ENCODE measurements at places on chromosomes 1 and 21. TPM values are rescaled to one million over a fixed set of nuclear protein-coding genes. Genes with fewer than 3 reads are reported as not detected.

DNA sequence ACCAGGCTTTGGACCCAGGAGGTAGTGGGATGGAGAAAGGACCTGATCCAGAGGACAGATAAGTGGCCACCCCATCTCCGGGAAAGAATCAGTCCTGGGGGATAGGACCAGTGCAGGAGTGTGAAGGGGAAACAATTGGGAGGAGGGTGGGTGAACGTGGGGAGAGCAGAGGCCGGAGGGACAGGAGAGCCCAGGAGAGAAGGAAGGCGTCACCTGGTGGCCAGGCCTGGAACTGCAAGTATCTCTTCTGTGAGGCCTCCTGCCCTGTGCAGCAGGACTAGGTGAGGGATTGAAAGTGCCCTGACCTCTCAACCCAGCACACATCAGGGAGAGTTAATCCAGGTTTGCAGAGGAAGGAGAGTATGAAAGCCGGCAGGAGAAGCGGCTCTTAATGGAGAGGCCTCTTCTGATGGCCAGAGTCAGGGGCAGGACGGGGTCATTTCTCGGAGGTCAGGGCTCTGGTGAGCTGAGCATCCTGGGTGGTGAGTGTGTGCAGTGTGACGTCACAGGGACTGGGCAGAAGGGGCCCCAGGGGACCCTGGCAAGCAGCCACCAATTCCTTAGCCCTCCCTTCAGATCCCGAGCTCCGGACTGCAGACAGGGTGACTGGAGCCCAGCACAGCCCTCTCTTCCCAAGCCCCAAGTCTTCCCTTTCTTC, 9.2 kb upstream of the LAD1 start:
- no peak overlapping the region for H3K27ac ChIP-seq
- H3K4me1 ChIP-seq = no peaks in the 10 kb centered on the region
- DNase-seq = peak; percentile 87
- H3K4me3 ChIP-seq = no peak overlapping the region
- no peaks in the 10 kb centered on the region for H3K36me3 ChIP-seq

DNA sequence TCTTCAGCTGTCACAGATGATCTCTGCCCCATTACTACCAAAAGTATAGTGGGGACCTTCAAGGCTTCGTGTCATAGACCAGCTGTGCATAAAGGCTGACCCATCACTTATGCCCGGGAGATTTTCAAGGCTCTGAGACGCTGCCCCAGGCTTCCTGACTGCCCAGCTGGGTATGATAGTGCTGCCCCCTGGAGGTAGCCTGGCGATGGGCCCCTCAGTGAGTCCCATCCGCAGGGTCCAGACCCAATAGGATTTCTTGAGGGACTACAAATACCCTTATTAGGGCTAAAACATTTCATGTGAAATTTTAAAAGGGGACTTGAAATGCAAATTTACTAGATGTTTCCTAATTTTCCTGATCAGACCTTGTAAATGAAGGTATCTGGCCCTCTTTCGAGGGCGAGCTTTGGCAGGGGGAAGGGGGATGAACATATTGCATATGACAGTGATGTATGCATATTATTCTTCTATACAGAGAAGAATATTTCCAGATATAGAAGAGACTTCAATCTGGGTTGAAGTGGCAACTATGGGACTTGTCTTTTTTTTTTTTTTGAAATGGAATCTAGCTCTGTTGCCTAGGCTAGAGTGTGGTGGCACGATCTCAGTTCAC, 11.7 kb upstream of the FCMR start:
- H3K4me3 ChIP-seq = no peak overlapping the region
- H3K27ac ChIP-seq = no peak overlapping the region

- H3K27me3 ChIP-seq = no peaks in the 10 kb centered on the region
- no peak overlapping the region for H3K27ac ChIP-seq
- H3K4me3 ChIP-seq = no peak overlapping the region
- H3K4me1 ChIP-seq = no peaks in the 10 kb centered on the region
Observed at GRCh38 chr21:18722193-18722592, 318.6 kb upstream of the TMPRSS15 start.

DNA sequence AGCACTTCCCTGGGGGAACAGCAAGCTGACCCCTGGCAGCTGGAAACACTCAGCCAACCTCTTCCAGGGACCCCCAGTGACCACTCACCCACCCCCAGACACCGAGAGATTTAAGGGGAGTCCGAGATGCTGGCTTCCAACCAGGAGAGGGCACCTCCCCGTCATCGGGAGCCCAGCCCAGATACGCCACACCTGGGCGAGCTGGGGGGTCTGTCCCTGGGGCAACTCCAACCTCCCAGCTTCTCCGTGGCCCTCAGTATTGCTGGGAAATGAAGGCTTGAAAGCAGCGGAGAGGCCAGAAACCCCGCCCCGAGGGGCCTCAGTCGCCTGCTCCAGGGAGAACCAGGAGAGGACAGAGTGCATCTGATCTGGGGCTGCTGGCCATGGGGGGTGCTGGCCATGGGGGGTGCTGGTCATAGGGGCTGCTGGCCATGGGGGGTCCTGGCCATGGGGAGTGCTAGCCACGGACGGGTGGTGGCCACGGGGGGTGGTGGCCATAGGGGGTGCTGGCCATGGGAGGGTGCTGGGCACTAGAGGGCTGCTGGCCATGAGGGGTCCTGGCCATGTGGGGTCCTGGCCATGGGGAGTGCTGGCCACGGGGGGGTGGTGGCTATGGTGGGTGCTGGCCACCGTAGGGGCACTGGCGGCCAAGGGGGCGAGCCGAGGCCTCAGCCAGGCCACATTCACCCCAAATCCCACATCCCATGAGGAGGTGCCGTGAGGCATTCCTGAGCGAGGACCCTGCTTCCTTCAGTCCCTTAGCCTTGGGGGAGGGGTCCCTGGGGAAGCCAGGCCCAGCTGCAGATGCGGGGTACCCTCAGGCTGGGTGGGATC, 61.5 kb upstream of the TTC34 start:
- no peaks in the 10 kb centered on the region for H3K36me3 ChIP-seq
- no peaks in the 10 kb centered on the region for H3K4me1 ChIP-seq
- H3K4me3 ChIP-seq = no peak overlapping the region
- no peak for DNase-seq
- no peak overlapping the region for H3K27ac ChIP-seq
- H3K27me3 ChIP-seq = no peaks in the 10 kb centered on the region

- H3K4me3 ChIP-seq = no peak overlapping the region
- H3K4me1 ChIP-seq = no peaks in the 10 kb centered on the region
- H3K27ac ChIP-seq = no peak overlapping the region
- H3K27me3 ChIP-seq = no peaks in the 10 kb centered on the region
Observed at GRCh38 chr21:27448960-27449359, 482.1 kb upstream of the ADAMTS5 start.

DNA sequence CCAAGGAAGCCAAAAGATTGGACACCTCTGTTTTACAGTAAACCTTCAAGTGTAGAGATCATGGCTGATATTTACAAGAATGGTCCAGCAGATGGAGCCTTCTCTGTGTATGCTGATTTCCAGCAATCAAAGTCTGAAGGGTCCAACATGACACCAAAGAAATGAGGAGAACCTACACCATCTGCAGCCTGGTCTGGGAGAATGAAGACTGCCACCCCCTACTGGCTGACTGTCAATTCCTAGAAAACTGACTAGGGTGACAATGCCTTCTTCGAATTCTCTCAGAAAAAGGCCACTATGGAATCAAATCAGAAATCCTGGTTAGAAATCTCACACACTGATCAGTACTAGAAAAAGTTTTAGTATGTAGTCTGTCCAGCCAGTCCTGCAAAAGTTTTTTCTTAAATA, 83.3 kb downstream of the CDC42BPA start:
- no peaks in the 10 kb centered on the region for H3K4me1 ChIP-seq
- no peak overlapping the region for H3K4me3 ChIP-seq
- H3K36me3 ChIP-seq = no peaks in the 10 kb centered on the region
- no peak for DNase-seq
- H3K27me3 ChIP-seq = no peaks in the 10 kb centered on the region

GRCh38 chr1:203858055-203858454, 3.3 kb upstream of the SNRPE start:
- DNase-seq = no peak
- no peaks in the 10 kb centered on the region for H3K27me3 ChIP-seq
- no peak overlapping the region for H3K27ac ChIP-seq

DNA sequence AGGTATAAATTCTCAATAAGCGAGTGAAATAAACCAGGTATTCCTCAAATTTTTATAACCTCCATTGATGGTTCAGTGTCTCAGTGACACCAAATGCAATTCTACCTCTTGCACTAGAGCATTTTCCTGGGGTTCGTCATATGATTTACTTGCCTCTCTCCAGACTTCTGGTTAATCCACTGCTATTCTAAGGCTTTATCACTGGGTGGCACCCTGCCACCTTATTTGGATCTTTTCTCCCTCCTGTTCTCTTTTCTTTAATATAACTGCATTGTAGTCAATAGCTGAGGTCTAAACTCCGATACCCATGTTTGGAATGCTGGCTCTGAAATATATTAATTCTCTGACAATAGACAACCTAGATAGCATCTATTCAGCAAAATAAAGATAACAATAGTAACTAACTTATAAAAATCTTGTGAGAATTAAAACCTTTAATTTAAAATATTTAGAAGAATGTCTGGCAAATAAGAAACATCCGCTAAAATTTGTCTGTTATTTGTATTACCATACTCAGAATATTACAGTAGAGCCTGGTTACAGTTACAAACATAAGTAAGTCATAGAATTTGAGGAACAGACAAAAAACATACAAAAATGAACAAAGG, 436.4 kb downstream of the PLA2G4A start:
- H3K27ac ChIP-seq = no peak overlapping the region
- no peaks in the 10 kb centered on the region for H3K36me3 ChIP-seq
- no peaks in the 10 kb centered on the region for H3K4me1 ChIP-seq
- DNase-seq = no peak
- no peaks in the 10 kb centered on the region for H3K27me3 ChIP-seq

DNA sequence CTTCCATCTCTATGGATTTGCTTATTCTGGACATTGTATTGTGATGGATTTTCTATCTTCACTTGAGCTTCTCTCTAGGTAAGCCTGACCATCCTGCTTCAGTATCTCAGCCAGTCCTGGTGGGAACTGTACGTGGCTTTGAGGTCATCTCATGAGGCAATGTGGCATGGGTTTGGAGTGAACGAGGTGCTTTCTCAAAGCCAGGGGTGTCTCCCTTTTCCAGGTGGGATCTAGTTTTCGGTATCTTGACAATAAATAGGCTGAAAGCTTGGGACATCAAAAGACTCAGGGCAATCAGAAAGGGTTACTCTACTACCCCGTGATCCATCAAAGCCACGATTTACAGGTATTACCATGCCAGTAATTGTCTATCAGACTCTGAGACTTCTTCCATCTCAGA, 40.8 kb downstream of the AZIN2 start:
- no peaks in the 10 kb centered on the region for H3K27me3 ChIP-seq
- no peak overlapping the region for H3K27ac ChIP-seq
- DNase-seq = no peak
- H3K36me3 ChIP-seq = no peaks in the 10 kb centered on the region
- H3K4me3 ChIP-seq = no peak overlapping the region
- H3K4me1 ChIP-seq = peaks cover 9% of the 10 kb centered on the region

- no peaks in the 10 kb centered on the region for H3K27me3 ChIP-seq
- H3K4me3 ChIP-seq = no peak overlapping the region
- H3K36me3 ChIP-seq = no peaks in the 10 kb centered on the region
- no peak overlapping the region for H3K27ac ChIP-seq
Observed at GRCh38 chr1:174815474-174815908, 184.3 kb upstream of the CACYBP start.

DNA sequence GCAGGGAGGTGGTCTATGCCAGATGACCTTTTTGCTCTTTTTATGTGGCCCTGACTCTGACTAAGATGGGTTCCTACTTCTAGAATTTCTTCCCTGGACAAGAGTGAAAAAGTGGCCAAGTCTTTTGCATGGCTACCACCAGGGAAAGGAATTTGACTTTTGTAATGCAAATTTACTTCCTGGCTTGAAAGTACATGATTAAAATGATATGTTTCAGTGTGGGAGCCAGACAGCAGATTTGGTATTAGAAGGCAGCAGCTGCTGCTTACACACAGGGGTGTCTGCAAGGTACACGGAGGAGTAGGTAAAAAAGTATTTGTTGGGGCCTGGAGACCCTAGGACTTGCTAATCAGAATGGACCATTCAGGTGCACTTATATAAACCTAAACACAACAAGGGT, 78.4 kb downstream of the KCND3 start:
- H3K27ac ChIP-seq = no peak overlapping the region
- H3K4me3 ChIP-seq = no peak overlapping the region
- H3K36me3 ChIP-seq = no peaks in the 10 kb centered on the region

DNA sequence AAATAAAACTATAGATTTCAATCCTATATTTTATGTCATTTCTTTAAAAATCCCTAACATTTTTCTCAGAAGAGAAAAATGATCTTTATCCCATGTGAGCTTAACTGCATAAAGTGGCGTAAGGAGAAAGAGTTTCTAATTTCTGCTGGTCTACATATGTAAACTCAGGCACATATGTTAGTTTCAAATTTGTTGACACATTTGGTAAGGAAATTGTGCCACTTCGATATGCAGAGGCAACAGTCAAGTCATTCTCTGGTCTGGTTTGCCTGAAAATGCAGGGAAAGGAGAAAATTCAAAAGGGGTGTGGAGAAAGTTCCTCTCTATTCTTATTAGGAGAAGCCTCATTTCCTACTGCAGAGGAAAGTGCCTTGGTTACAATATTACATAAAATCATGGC, 11.5 kb downstream of the KCNA3 start:
- H3K4me3 ChIP-seq = no peak overlapping the region
- no peaks in the 10 kb centered on the region for H3K36me3 ChIP-seq
- H3K27me3 ChIP-seq = no peaks in the 10 kb centered on the region
- H3K4me1 ChIP-seq = no peaks in the 10 kb centered on the region
- no peak for DNase-seq

DNA sequence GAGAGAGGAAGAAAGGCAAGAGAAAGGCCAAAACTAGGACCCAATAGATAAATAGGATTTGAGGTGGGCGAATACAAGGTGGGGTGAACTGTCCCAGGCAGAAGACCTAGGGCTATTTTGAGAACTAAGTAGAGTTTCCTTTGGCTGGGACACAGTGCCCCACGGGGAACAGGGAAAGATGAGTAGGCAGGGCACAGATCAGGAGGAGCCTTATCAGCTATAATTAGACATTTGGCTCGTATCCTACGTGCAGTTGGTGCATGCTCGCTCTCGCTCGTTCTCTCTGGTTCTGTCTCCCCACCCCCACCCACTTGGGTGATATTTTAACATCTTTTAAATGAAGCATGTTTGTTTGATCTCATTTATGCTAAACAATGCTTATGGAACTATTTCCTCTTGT, 235.0 kb upstream of the JUN start:
- H3K27me3 ChIP-seq = no peaks in the 10 kb centered on the region
- no peaks in the 10 kb centered on the region for H3K36me3 ChIP-seq
- H3K4me1 ChIP-seq = no peaks in the 10 kb centered on the region
- no peak overlapping the region for H3K4me3 ChIP-seq
- no peak for DNase-seq

DNA sequence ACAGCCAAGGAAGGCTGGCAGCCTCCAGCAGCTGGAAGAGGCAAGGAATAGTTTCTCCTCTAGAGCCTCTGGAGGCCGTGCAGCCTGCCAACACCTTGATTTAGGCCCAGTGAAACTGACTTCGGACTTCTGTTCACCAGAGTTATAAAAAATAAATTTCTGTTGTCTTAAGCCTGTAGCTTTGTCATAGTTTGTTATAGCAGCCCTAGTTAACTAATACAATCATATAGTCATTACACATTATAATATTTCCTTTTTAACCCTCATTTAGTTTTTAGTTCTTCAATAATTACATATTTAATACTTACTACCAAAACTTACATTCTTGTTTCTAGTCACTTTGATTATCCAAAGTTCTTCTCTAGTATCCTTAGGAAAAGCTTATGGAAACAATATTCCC, 20.3 kb downstream of the NOS1AP start:
- no peak for DNase-seq
- H3K36me3 ChIP-seq = no peaks in the 10 kb centered on the region
- H3K4me1 ChIP-seq = peaks cover 3% of the 10 kb centered on the region
- H3K4me3 ChIP-seq = no peak overlapping the region
- H3K27ac ChIP-seq = no peak overlapping the region

Gene CHRNB2
- not detected for total RNA-seq

Data from tibial nerve (tissue), 4 donors.